ENCODE measurements at places on chromosomes 1 and 21.

- no peak for DNase-seq
Measured at GRCh38 chr1:119703666-119704450, 7.9 kb upstream of the PHGDH start.

- no peak for DNase-seq
Measured at GRCh38 chr1:203667616-203668015, 41.0 kb downstream of the ATP2B4 start.

DNA sequence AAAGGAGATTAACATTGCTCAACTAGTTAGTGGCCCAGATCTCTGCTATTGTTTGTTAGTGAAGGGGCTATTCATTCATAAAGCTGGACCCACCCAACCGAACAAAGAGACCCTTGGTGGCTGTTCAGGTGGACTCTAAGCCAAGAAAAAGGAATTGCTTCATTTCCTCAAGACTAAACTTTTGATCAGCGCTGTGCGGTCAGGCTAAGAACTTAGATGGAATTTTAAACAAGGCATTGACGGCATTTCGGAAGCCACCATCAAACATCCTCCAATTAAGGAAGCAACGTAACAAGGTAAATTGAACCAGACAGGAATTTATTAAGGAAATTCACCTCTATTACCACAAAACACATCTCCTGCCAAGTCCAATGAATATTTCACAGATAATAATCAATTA is 19.9 kb upstream of the SHCBP1L start:
- no peak for DNase-seq

- no peak for DNase-seq
Measured at GRCh38 chr1:176469450-176470010, 6.6 kb downstream of the PAPPA2 start.
